ENCODE measurements at places on chromosomes 16 and 17.

- ATAC-seq = peak; percentile 58
Measured at GRCh38 chr17:42249681-42250446, 26.3 kb downstream of the STAT5B start.

GRCh38 chr16:86848821-86849220, 270.5 kb downstream of the FOXL1 start:
- no peak for ATAC-seq

DNA sequence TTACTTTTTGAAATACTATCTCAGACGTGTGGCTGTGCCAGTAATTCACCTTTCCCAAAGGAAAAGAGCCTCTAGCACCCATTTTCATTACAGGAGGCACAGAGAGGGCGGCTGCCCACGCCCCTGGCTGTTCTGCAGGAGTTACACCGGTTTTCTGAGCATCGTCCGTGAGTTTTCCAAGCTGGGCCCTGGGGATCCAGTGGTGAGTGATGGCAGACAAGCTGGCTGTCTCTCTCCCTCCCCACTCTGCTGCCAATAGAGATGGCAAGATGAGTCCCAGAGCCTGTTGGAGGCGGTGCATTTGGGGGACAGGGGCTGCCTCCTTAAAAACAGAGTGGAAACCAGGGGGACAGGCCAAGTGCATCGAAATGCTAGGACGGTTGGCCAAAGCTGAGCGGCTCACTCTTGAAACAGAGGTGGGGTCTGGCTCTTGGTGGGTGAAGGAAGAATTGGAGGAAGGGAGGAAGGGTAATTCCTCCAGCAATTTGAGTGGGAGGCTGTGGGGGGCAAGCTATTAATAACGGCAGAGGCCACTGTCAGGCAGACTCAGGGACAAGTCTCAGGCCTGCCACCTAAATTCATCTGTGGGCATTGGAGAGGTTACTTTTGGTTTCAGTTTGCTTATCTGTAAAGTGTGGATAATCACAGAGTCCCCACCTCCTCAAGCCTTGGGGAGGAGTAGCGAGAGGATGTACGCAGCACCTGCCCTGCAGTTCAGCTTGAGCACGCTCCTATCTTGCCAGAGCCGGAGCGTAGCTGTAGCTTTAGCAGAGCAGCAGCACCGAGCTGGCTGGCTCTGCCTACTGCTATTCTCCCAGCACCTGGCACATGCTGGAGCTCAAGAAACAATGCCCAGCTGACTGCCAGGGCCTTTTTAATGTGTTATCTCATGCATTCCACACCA, 7.5 kb upstream of the NOS2 start:
- ATAC-seq = peak; percentile 82

GRCh38 chr17:66579556-66579955, 255.4 kb upstream of the CACNG5 start:
- ATAC-seq = no peak

DNA sequence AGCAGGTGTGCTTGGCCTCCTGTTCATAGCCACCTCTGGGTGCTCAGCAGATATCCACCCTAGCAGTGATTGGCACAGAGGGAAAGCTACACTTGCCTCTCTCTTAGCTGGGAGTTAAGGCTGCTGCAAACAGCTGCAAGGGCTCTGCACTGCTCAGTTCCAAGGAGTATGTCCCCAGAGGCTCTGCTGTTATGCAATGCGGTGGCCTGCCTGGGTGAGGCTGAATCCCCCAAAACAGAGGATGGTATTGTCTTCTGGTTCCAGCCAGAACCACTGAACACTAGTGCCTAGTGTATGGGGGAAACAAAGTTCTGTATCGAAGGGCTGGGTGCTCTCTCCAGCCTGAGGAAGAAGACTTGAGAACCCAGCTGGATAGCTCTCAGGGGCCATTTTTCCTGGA, 16.8 kb downstream of the TMEM94 start:
- ATAC-seq = no peak

DNA sequence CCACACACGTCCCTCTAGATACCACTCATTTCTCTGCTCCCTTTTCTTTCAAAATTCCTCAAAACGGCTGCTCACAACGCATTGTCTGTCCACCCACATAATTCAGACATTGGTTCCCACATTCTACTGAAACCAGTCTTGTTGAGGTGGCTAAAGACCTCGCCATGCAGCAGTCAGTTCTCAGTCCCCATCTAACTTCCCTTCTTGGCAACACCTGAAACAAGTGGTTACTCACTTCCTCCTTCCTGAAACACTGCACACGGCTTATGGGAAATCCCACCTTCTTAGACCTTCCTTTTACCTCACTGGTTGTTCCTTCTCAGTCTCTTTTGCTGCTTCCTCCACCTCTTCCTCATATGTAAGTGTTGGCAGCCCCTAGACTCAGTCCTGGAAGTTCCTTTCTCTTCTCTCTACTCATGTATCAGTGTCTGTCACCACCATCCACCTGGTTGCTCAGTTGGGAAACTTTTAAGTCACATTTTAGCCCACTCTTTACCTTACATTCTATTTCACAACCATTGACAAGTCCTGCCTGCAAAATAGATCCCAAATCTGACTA, 277.1 kb downstream of the CEP112 start:
- ATAC-seq = peak; percentile 96

DNA sequence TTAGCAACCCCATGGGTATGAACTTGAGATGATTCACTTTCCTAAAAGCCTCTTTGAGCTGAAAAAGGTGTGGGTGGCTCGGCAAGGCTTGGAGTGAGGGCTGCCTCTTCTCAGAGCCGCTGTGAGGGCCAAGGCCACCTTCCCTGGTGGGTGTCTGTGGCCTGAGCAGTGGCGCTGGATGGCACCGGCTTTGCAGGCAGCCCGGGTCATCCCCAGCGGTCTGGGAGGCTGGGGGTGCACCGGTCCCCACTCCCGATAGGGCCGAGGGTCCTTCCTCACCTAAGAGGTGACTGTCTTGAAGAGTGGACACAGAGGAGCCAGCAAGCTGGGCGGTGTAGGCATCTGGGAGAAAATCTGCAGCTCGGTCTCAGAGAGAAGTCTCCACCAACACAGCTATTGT, 79.2 kb upstream of the RBL2 start:
- ATAC-seq = no peak

- peak; percentile 52 for ATAC-seq
Measured at GRCh38 chr17:34252444-34253138, 2.5 kb upstream of the CCL2 start.

DNA sequence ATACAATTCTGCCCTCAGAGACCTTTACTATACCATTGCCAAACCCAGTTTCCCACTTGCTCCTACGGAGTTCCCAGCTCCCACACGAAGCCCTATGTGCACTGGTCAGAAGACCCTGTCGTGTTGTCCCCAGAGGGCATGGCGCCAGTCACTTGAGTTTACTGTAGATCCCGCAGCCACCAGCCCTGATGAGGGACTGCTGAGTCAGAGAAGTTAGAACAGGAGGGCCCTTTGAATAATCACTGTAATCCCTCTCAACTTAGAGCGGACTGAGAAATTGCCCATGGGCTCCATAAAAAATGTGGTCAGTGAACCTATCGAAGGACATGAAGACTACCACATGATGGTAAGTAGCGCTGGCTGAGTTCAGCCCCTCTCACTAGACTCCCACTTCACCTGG, 9.2 kb downstream of the UBFD1 start:
- no peak for ATAC-seq

GRCh38 chr17:72354071-72354470, 233.3 kb downstream of the SOX9 start:
- ATAC-seq = no peak

DNA sequence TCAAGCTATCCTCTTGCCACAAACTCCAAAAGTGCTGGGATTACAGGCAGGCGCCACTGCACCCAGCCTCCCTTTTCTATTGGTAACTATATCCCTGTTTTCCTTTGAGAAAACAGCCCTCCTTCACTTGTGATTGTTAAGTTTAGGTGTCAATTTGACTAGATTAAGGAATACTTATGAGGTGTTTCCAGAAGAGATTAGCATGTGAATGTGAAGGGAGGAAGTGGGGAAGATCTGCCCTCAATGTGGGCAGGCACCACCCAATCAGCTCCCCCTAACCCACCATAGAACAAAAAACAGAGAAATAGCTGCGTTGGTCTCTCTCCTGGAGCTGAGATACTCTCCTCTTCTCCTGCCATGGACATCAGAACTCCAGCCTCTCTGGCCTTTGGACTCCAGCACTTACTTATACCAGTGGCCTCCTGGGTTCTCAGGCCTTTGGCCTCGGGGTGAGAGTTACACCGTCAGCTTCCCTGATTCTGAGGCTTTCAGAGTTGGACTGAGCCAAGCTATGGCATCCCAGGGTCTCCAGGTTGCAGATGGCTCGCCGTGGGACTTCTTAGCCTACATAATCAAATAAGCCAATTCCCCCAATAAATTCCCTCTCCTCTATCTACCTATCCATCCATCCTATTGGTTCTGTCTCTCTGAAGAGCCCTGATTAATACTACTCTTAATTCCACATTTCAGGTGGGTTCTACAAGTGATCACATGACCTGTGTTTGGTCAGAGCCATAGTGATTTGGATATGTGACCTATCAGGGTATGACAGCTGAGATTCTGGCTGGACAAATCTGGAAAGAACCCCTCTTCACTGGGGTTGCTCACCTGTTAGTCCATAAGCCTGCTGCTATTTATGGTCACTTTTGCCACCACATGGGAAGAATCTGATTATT, 12.0 kb upstream of the STAT3 start:
- ATAC-seq = peak; percentile 31

DNA sequence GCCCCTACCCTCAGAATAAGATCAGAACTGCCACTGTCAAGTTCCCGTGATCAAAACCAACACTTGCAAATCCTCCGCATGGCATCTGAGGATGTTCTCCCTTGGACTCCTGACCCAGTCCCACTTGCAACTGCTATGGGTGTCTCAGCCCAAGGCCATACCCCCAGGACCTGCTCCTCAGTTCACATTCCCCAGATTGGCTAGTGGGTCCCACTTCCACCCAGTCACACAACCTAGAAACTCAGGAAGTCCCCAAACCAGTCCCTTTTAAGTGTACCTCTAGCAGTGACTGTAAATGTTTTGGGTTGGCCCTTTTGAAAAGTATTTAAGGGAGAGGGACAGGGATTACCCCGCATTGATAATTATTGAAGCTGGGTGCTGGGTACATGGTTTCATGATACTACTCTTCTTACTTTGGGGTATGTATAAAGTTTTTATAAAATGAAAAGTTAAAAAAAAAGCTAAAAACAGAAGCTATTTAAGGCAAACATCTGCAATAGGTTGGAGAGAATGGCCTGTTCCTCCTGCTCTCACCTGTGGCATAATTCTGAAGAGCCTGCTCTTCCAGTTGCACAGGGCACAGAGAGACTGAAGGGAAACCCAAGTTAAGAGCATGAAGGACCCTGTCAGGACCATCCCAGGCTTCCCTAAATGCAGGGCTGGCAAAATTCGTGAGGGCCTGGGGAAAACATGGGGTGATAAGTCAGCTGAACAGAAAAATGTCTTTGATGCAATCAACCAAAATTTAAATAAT, 42.5 kb downstream of the ERN1 start:
- ATAC-seq = peak; percentile 14

- ATAC-seq = peak; percentile 58
Measured at GRCh38 chr16:23896832-23897821, 61.3 kb downstream of the PRKCB start.

GRCh38 chr17:44221862-44222111, 2.3 kb upstream of the UBTF start:
- ATAC-seq = no peak

- no peak for ATAC-seq
Measured at GRCh38 chr16:85963753-85964285, 64.9 kb downstream of the IRF8 start.

- peak; percentile 97 for ATAC-seq
Measured at GRCh38 chr17:17476865-17477467, at the start of gene MED9. MED9 (plus strand) TSS chr17:17477000; CDS start chr17:17477042, 42 bp downstream.

DNA sequence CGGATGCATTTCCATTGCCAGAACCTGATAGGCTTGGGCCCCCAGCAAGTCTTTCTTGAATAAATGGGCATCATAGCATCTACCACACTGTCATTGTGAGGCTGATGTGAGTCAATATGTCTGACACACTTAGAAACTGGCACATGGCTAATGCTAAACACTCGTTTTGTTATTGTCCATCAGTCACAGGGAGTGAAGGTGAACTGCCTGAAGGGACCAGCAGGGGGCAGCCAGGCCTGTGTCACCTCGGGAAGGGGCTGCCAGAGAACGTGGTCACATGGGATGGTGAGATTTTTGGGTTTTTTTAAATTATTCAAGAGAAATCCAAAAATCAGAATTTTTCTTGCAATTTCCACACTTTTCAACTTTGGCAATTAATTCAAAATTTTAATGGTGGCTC, 831 bp upstream of the RCVRN start:
- no peak for ATAC-seq

DNA sequence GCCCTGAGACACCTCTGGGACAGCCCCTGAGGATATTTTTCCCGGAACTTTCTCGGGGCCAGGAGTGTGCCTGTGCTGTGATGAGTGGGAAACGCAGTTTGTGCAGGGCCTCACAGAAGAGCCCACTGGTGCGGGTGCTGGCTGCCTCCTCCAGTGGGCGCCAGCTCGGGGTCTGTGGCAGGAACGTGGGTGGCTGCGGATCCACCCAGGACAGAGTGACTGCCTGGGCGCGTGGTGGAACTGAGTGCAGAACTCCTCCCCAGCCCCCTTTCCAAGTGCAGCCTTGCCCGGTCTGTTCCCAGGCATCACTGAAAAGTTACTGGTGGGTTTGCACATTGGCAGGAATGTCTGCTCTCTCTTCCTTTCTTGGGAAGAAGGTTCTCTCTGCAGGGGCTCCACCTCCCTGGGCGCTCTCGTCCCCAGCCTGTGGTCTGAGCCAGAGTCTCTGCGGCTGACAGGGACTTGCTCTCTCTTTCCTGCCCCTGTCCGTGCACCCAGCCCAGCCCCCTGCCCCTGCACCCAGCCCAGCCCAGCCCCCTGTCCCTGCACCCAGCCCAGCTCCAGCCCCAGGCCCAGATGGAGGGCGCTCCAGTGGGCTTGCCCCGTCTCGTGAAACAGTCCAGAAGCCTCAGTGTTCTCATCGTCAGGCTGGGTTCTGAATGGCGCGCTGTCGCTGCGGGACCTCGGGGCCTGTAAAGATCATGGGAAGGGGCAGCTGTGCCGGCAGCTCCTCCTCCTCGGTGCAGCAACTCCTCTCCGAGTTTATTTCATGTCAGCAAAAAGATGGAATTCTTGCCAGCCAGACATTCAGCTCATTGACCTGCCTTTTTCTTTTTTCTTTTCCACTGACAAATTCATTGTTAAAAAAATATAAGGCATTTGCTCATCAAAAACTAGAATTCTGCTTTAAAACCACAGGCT, 117.5 kb downstream of the BANP start:
- ATAC-seq = no peak

DNA sequence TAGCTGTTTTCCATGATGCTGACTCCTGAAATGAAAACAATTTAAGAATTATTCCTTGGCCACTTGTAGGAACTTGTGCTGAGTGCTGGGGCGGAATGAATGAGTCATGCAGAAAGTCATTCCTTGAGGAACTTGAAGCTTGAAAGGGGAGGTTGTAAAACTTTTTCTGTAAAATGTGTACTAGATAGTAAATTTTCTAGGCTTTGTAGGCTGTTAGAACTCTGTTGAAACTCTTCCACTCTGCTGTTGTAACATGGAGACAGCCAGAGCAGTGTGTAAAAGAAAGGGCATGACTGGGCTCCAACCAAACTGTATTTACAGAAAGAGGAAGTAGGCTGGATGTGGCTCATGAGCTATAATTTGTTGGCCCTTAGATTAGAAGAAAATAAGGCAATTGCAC, 46.1 kb downstream of the ABCA8 start:
- ATAC-seq = no peak

Data from activated T-helper 17 cell treated with anti-CD3 and anti-CD28 coated beads, Interleukin-2, amount 50 U/mL, for 72 hours (primary cell).